ENCODE measurements at places on chromosomes 12 and 14. TPM values are rescaled to one million over a fixed set of nuclear protein-coding genes. Genes with fewer than 3 reads are reported as not detected.

GRCh38 chr14:96198430-96199130, 6.1 kb upstream of the BDKRB2 start:
- DNase-seq, result peak; percentile 34

Gene RASAL1
- 4.9 TPM for total RNA-seq

DNA sequence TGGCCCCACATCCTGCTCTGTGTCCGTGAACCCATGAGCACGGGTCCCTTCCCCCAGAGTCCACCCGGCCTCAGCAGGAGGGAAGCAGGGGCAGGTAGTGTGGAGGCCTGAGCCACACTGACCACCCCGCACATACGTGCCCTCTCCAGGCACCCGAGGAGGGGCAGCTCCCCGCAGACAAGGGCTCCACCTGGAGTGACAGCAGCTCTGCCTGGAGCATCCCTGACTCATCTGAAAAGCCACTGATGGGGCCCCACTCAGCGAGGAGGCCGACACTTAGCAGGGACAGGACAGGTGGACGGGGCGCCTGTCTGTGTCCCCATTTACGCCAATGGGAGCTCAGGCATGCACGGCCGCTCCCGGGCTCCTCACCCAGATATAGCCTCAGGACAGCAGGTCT, 237.6 kb upstream of the SFSWAP start:
- no peak for DNase-seq

DNA sequence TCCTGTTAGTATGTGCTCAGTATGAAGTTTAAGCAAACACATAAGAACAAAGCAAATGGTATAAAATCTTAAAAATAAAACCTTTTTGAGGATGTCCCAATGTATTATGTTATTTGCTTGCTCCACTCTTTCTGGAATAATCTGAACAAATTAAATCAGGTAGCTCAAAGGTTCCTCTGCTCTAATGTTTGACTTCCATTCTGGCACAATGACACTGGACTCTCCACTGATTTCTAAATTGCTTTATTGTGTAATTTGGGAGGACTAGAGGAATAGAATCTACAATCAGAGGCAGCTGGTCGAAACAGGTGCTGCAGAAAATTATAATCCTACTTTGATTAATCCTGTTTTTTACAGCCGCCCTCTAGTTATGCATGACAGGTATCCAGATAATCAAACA, 523.7 kb upstream of the FOXG1 start:
- no peak for DNase-seq

Gene KRT85
- not detected for total RNA-seq

- DNase-seq, result peak; percentile 85
These were observed 21.4 kb downstream of the ACVR1B start for GRCh38 chr12:51972849-51973273.

DNA sequence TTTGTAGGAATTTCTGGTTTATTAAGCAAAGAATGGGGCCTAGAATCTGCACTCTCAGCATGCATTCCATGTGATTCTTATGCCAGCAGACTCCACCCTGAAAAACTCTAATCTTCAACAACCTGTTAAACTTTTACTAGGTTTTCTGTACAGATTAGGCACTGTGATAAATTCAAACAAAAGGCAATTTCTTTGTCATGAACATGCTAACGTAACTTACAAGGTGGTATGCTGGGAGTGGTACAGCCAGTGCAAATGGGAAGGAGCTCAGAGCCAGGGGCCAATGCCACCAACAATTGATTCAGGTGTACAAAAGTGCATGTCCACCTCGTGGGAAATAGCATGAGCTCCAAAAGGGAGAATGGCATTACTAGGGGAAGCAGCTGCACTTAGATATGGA, 83.0 kb downstream of the PPFIBP1 start:
- DNase-seq, result no peak

DNA sequence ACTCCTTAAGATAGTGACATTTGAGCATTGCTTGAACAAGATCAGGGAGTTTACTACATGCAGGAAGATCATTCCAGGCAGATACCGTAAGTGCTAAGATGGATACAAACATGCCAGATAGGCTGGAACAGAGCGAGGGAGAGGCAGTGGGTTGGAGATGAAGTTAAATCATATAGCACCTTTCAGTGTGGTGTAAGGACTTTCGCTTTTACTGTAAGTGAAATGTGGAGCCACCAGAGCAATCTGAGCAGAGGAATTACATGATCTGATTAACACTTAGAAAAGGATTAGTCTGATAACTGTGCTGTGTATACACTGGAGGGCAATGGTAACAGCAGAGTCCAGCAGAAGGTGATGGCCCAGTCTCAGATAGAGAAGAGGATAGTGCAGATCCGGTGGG, 163.0 kb upstream of the SSTR1 start:
- no peak for DNase-seq

GRCh38 chr14:22835505-22835904, 880 bp upstream of the MMP14 start:
- no peak for DNase-seq
